ENCODE measurements at places on chromosomes 3 and 15. TPM values are rescaled to one million over a fixed set of nuclear protein-coding genes. Genes with fewer than 3 reads are reported as not detected.

GRCh38 chr3:159848348-159849118, 140.1 kb upstream of the IL12A start:
- no peak overlapping the region for H3K4me3 ChIP-seq
- no peak overlapping the region for H3K27ac ChIP-seq

DNA sequence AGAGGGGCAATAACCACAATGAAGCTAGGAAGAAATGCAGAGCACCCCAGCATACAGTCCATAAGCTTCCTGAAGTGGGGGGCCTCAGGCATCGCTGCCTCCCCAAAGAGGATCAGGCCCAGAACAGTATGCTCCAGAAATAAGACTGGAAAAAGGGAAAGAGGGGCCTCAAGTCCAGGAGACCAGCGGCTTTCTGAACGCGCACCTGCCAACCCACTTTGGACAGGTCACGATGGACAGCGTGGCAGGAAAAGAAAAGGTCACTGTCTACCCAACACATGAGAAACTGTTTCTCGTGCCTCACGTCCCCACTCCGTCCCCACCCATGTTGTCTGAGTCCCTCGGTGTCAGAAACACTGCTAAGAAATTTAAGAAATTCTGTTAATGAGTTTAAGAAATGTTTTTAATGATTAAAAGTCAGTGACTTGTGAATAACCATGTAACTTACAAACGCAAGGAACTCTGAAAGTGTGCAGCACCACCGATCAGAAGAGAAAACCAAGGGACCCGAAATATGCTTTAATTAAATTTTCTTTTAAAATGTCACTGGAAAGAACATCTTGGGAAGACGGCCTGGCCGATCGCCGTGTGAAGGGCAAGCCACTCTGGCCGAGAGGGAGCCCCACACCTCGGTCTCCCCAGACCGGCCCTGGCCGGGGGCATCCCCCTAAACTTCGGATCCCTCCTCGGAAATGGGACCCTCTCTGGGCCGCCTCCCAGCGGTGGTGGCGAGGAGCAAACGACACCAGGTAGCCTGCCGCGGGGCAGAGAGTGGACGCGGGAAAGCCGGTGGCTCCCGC, 1.7 kb upstream of the PPARG start:
- DNase-seq, result no peak
- H3K36me3 ChIP-seq, result no peaks in the 10 kb centered on the region
- H3K4me1 ChIP-seq, result peaks cover 5% of the 10 kb centered on the region

GRCh38 chr3:122101646-122102045, 46.5 kb downstream of the CD86 start:
- no peak for DNase-seq
- peaks cover 2% of the 10 kb centered on the region for H3K27me3 ChIP-seq
- no peaks in the 10 kb centered on the region for H3K4me1 ChIP-seq
- no peak overlapping the region for H3K4me3 ChIP-seq

GRCh38 chr3:180102134-180102533, 65.4 kb upstream of the PEX5L start:
- H3K27me3 ChIP-seq, result no peaks in the 10 kb centered on the region
- DNase-seq, result no peak
- H3K4me3 ChIP-seq, result no peak overlapping the region
- no peaks in the 10 kb centered on the region for H3K36me3 ChIP-seq
- H3K4me1 ChIP-seq, result no peaks in the 10 kb centered on the region

- no peaks in the 10 kb centered on the region for H3K36me3 ChIP-seq
- H3K4me1 ChIP-seq, result peaks cover 20% of the 10 kb centered on the region
- no peak for DNase-seq
- H3K27me3 ChIP-seq, result no peaks in the 10 kb centered on the region
- H3K4me3 ChIP-seq, result no peak overlapping the region
These were observed 6.3 kb upstream of the UBE2Q2 start for GRCh38 chr15:75836959-75837334.

GRCh38 chr3:47601281-47601680, 22.6 kb upstream of the CSPG5 start:
- H3K27me3 ChIP-seq, result no peaks in the 10 kb centered on the region
- peaks cover 26% of the 10 kb centered on the region for H3K36me3 ChIP-seq
- no peak for DNase-seq
- H3K4me3 ChIP-seq, result no peak overlapping the region
- no peak overlapping the region for H3K27ac ChIP-seq
- no peaks in the 10 kb centered on the region for H3K4me1 ChIP-seq

GRCh38 chr3:128482666-128483656, 10.0 kb downstream of the GATA2 start:
- H3K27ac ChIP-seq, result peak overlapping the region; percentile 27
- H3K4me3 ChIP-seq, result peak overlapping the region; percentile 65
- peaks cover 19% of the 10 kb centered on the region for H3K27me3 ChIP-seq
- DNase-seq, result no peak
- H3K36me3 ChIP-seq, result no peaks in the 10 kb centered on the region
- peaks cover 32% of the 10 kb centered on the region for H3K4me1 ChIP-seq

- H3K4me3 ChIP-seq, result no peak overlapping the region
- no peak overlapping the region for H3K27ac ChIP-seq
- no peaks in the 10 kb centered on the region for H3K36me3 ChIP-seq
- no peak for DNase-seq
These were observed 176.6 kb downstream of the PLCH1 start for GRCh38 chr3:155568295-155568694.

GRCh38 chr15:58448331-58448730, 16.5 kb downstream of the LIPC start:
- no peaks in the 10 kb centered on the region for H3K27me3 ChIP-seq
- peaks cover 12% of the 10 kb centered on the region for H3K4me1 ChIP-seq
- no peak overlapping the region for H3K27ac ChIP-seq
- no peak overlapping the region for H3K4me3 ChIP-seq
- DNase-seq, result no peak

DNA sequence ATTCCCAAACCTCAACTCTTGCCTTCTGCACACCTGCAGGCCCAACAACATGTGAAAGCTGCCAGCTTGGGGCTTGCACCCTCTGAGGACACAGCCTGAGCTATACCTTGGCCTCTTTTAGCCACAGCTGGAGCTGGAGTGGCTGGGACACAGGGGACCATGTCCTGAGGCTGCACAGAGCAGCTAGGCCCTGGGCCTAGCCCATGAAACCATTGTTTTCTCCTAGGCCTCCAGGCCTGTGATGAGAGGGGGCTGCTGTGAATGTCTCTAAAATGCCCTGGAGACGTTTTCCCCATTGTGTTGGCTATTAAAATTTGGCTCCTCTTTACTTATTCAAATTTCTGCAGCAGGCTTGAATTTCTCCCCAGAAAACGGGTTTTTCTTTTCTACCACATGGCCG, 7.2 kb downstream of the ZKSCAN7 start:
- no peak for DNase-seq
- peaks cover 65% of the 10 kb centered on the region for H3K36me3 ChIP-seq
- peaks cover 13% of the 10 kb centered on the region for H3K4me1 ChIP-seq

DNA sequence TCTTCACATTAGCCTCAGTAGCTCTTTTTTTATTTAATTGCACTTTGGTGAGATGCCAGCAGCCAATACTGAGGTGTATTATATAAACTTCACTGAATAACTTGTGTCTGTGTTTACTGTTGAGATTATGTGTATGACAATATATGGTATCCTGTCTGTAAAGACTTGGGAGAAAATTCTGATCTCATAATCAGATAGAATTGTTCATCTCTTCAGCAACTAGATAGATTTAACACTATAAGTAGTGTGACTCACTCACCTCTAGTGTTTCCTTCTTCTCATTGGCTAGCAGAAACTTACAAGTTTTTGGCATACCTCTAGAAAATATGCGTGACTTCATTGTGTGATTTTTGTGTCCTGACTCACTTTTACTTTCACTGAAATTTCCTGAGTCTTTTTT, 67.6 kb upstream of the TGFBR2 start:
- no peak overlapping the region for H3K4me3 ChIP-seq
- DNase-seq, result no peak
- H3K27ac ChIP-seq, result peak overlapping the region; percentile 44
- H3K4me1 ChIP-seq, result peaks cover 27% of the 10 kb centered on the region
- no peaks in the 10 kb centered on the region for H3K27me3 ChIP-seq

GRCh38 chr3:186814100-186814499, 7.8 kb upstream of the RFC4 start:
- no peaks in the 10 kb centered on the region for H3K36me3 ChIP-seq
- H3K27ac ChIP-seq, result no peak overlapping the region
- H3K27me3 ChIP-seq, result no peaks in the 10 kb centered on the region
- no peak for DNase-seq

- H3K27me3 ChIP-seq, result peaks cover 46% of the 10 kb centered on the region
- H3K4me3 ChIP-seq, result no peak overlapping the region
- peaks cover under 1% of the 10 kb centered on the region for H3K4me1 ChIP-seq
- H3K36me3 ChIP-seq, result no peaks in the 10 kb centered on the region
- no peak for DNase-seq
These were observed 8.6 kb upstream of the TNFAIP8L3 start for GRCh38 chr15:51103330-51103729.

GRCh38 chr15:32649342-32649741, 7.8 kb downstream of the SCG5 start:
- peaks cover 13% of the 10 kb centered on the region for H3K4me1 ChIP-seq
- no peak overlapping the region for H3K4me3 ChIP-seq
- no peaks in the 10 kb centered on the region for H3K36me3 ChIP-seq
- DNase-seq, result no peak

FAM227B gene
- total RNA-seq, result 3.0 TPM

SERPINI2 gene
- not detected for total RNA-seq

SLC24A5 gene
- total RNA-seq, result not detected

TMCO5A gene
- not detected for total RNA-seq

NOX5 gene
- not detected for total RNA-seq

CYP1A2 gene
- total RNA-seq, result not detected

CGNL1 gene
- total RNA-seq, result 6.2 TPM

Data from osteocyte (in vitro differentiated cells).